ENCODE measurements at places on chromosomes 3 and 15.

GRCh38 chr15:43312378-43312777 lies 18.0 kb downstream of the LCMT2 start:
- DNase-seq = no peak

GRCh38 chr15:71643918-71644317 lies 166.4 kb upstream of the NR2E3 start:
- DNase-seq = no peak

DNA sequence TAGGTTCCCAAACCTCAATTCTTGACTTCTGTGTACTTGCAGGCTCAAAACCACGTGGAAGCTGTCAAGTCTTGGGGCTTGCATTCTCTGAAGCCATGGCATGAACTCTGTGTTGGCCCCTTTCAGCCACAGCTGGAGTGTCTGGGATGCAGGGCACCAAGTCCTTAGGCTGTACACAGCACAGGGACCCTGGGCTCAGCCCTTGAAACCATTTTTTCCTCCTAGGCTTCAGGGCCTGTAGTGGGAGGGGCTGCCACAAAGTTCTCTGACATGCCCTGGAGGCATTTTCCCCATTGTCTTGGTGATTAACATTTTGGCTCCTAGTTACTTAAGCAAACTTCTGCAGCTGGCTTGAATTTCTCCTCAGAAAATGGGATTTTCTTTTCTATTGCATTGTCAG lies 135.4 kb downstream of the ATG7 start:
- DNase-seq = no peak

DNA sequence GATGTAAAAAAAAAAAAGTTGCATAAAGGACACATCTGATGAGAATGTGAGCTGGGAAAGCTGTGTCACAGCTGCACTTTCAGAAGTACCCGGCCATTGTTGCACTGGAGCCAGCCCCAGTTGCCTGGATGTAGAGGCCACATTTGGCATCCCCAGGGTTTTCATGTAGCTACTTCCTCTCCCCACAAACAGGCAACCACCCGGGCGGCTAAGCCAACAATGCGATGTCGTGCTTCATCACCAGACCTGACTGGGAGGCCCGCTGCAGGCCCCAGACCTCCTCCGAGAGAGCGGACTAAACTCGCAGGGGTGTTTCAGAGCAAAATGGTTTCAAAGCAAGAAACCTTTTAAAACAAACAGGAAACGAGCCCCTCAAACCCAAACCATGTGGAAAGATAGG lies 142.3 kb downstream of the TMCO5A start:
- DNase-seq = no peak

DNA sequence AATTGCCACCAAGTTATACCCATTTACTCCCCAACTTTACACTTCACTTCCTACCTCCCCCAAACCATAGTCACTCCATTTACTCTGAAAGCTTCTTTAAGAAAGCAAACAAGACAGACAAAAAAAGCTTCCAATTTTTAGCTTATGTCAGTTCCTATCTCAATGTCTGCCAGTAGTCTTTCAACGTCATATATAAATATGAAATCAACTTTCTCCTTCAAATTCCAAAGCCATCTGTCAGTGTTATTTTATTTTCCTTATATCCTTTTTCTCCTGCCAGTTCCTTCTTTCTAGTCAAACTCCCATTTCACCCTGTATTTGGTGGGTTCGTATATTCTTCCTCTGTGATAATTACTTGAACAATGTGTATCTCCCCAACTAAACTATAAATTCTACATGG lies 85.8 kb upstream of the CMC1 start:
- DNase-seq = no peak

DNA sequence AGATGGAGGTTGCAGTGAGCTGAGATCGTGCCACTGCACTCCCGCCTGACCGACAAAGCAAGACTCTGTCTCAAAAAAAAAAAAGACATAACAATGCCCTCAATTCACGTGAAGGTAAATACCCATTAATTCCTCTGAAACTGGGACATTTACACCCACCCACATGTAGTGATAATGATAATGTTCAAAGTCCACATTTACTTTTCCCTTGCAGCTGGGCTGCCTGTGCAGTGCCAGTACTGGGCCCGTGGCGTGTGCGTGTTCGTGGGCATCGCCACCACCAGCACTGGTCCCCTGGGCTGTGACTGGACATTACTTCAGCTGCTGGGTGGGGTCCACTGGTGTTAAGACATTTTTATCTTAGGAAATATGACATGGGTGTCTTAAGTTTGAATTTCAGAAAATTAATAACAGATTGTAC lies 123.6 kb downstream of the SLC25A26 start:
- DNase-seq = no peak

GRCh38 chr3:85180-85579 lies 111.4 kb upstream of the CHL1 start:
- no peak for DNase-seq

- no peak for DNase-seq
These were observed 215.3 kb downstream of the ROBO2 start for GRCh38 chr3:77254967-77255831.

GRCh38 chr3:134606033-134607025 lies 44.5 kb downstream of the KY start:
- peak; percentile 52 for DNase-seq

- no peak for DNase-seq
These were observed 54.1 kb downstream of the TRPM1 start for GRCh38 chr15:31047437-31047836.

GRCh38 chr3:46859001-46859710 lies 4.1 kb downstream of the MYL3 start:
- DNase-seq = peak; percentile 25

DNA sequence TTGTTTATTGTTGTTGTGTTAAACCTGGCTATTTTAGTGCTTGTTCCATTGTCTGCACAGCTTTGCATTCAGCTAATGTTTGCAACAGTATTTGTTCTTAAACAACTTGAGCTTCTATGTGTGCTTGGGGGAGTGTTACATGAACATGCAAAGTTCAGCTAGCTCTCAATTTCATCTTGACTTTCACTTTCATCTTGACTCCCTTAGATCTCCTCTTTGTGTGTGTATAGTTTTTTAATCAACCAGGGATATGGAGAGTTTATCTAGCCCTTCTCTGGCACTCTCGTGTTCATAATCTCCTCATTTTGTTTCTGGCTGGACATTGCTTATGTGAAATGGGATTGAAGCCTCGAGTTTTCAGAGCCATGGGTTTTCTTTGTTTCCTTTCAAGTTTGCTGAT lies 212.4 kb upstream of the ZBTB20 start:
- DNase-seq = no peak

DNA sequence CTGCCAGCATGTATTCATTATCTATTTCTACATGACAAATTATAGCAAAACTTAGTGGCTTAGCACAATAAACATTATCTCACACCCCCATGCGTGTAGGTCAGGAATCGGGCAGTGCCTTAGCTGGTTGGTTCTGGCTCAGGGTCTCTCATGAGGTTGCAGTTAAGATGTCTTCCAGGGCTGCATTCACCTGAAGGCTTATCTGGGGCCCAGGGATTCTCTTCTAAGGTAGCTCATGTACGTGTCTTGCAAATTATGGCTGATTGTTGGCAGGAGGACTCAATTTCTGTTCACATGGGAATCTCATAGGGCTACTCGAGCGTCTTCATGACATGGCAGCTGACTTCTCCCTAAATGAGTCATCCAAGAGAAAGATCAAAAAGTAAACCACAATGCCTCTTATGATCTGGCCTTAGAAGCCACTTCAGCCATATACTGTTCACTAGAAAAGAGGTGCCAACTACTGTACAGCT lies 42.9 kb upstream of the TSC22D2 start:
- DNase-seq = no peak

DNA sequence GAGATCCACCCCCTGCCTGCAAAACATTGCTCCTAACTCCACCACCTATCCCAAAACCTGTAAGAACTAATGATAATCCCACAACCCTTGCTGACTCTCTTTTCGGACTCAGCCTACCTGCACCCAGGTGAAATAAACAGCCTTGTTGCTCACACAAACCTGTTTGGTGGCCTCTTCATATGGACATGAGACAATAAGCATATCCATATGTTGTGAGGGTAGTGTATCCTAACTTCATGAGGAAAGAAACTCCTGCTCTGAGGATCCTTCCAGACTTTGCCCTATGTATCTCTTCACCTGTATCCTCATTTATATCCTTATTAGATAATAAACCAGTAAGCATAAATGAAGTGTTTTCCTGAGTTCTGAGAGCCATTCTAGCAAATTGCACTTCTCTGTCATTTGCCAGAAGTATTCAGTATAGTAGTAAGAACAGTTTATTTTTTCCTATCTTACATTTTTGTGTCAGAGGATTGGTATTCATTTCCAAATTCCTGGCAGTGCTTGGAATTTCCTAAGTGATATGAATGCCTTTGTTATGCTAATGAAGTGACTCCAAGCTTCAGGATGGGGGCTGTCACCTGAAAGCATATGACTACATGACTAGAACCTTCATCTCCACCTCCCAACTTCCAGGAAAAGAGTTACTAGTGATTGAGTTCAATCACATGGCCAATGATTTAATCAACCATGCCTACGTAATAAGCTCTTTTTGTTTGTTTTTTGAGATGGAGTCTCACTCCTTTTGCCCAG lies 30.2 kb downstream of the TTBK2 start:
- DNase-seq = no peak

DNA sequence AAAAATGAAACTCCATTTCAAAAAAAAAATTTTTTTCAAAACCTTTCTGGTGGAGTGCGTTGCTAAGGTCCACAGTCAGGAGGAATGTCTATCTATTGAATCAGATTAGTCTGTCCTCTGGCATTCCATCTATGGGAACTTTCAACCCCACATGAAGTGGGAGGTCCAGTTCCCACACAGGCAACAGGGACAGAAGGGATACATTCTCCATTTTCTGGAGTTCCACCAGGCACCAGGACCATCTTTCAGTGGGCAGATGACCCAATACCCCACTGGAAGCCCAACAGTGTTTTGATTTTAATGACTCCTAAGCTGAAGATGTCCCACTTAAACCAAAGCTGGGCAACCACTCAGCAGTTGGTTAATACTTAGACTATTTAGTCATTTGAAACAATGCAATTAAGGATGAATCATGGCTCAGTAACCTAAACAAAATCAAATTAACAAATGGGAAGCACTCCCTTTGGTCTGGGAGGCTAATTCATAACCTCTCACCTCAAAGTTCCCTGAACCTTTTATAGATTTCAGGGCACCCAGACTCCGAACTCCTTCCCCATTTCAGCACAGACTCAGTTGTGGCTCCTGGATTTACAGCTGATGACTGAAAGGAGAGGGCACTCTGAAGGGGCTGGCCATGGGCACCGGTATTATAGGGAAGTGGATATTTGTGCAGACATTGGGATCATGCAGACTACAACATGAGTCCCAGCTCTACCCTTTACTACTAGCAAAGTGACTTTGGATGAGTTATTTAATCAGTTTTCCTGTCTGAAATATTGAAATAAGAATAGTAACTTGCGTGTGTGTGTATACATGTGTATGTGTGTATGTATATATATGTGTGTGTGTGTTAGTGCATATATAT lies 264.3 kb upstream of the LRTM1 start:
- no peak for DNase-seq

DNA sequence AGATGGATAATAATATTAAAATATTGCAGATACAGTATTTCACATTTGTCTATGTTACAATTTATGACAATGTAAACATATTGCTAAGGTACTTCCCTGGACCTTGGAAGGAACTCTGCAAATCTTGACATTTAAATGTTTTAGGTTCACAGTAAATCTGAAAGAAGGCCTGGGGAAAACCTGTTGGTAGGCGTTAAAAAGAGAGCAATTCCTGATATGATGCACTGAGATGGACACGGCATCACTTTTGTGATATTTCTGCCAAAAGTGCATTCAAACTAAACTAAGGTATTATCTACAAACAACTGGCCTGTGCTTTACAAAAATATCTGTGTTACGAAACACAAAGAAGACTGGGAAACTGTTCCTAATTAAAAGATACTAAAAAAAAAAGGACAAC lies 6.1 kb upstream of the TP63 start:
- no peak for DNase-seq

- DNase-seq = no peak
These were observed 14.6 kb downstream of the SCG5 start for GRCh38 chr15:32656091-32656490.

- no peak for DNase-seq
These were observed 93.6 kb upstream of the CFAP20DC start for GRCh38 chr3:59143447-59143846.

- DNase-seq = no peak
These were observed 32.7 kb downstream of the UBXN7 start for GRCh38 chr3:196399485-196399945.

- no peak for DNase-seq
These were observed 15.3 kb downstream of the NR2F2 start for GRCh38 chr15:96345560-96346399.

DNA sequence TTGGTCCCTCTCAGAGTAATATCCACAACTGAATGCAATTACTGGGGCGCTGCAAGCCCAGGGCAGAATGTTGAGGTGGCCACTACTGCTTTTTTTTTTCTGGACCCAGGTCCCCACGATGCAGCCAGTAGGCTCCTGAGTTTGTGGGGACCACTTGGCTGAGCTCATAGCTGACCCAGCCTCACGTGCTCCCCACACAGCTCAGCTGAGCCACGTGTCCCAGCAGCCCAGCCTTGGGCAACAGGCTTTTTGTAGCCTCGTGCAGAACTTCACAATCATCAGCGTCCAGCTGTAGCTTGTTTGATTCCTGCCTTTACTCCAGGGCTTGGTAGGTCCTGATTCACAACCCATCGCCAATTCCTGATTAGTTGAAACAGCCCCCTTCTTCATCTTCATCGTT lies 117.3 kb downstream of the ETFA start:
- no peak for DNase-seq

GRCh38 chr3:189237526-189237925 lies 65.8 kb downstream of the TPRG1 start:
- DNase-seq = no peak

DNA sequence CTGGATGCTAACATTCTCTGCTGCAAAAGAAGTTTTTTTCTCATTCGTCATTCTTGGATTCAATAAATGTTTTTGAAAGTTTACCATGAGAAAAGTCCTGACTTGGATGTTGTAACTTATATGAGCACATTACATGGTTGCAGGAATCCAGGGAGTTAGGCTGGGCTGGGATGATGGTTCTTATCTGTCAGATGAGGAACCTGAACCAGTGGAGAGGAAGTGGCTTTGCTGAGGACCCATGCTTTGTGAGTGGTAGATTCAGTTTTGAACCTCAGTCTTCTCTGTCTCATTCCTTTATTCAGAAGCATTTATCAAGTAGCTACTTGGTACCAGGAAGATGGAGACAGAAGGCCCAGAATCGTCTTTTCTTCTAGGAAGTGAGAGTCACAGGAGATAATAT lies 3.7 kb upstream of the GASK1A start:
- no peak for DNase-seq

All from ascending aorta (tissue), 2 donors.